Type B pancreatic cell (in vitro differentiated cells): ENCODE measurements at places on chromosomes 13 and 19. TPM values are rescaled to one million over a fixed set of nuclear protein-coding genes. Genes with fewer than 3 reads are reported as not detected.

ZNF584 gene
- 10.1 and 18.2 TPM in 2 replicates for total RNA-seq

NEK3 gene
- 14.7 and 28.3 TPM in 2 replicates for total RNA-seq

GMIP gene
- 15.3 and 15.9 TPM in 2 replicates for total RNA-seq

C2CD4C gene
- 6.0 and 7.2 TPM in 2 replicates for total RNA-seq

RFPL4AL1 gene
- total RNA-seq: not detected in 2 replicates

LILRA5 gene
- total RNA-seq: not detected in 2 replicates

ZNF626 gene
- total RNA-seq: 15.9 and 18.1 TPM in 2 replicates

NKG7 gene
- total RNA-seq: not detected in 2 replicates

ONECUT3 gene
- total RNA-seq: 0.94 and 5.9 TPM in 2 replicates

ABHD13 gene
- 9.0 and 12.0 TPM in 2 replicates for total RNA-seq

GRCh38 chr19:39941151-39941550, 6.7 kb upstream of the FCGBP start:
- no peak for DNase-seq

- no peak for DNase-seq
These were observed 2.8 kb downstream of the AP3D1 start for GRCh38 chr19:2148482-2149135.

DNA sequence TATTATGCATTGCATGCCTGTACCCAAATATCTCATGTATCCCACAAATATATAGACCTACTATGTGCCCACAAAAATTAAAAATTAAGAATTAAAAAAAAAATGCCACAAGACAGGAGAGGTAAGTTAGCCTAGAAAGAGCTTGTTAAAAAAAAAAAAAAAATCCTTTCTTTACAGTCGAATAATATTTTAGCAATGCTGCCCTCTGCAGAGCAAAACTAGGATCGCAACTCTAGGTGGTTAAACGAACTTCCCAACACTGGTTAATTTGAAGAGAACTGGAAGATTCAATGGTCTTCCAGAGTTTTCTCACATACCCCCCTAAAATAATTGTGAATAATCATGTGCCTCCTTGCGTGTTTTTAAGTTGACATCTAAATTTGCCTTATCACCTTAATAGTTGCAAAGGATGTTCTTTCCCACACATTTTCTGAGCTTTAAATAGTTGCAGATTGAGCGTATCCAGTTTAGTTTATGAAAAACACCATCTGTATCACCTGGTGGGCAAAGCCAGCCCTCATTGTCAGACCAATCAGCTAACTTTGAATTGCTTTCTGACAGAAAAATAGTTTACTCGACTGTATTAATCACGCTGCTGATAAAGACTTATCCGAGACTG, 47.4 kb upstream of the RCBTB2 start:
- no peak for DNase-seq

DNA sequence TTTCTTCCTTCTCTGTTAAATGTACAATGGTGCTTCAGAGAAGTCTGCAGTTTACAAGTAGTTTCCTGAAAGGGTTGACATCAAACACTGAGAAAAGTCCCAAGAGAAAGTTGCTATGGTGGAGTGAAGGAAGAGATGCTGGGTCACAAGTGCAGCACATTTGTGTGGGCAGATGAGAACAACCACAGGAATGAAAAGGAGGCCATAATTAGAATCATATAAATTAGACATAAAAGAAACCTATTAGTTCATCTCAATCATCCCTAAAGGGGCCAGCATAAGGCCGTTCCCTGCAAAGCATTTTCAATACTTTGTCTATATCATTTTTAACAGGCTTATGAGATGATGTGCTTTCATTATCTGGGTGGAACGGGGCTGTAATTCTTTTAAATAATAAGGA, 359.2 kb downstream of the IRS2 start:
- DNase-seq: no peak

DNA sequence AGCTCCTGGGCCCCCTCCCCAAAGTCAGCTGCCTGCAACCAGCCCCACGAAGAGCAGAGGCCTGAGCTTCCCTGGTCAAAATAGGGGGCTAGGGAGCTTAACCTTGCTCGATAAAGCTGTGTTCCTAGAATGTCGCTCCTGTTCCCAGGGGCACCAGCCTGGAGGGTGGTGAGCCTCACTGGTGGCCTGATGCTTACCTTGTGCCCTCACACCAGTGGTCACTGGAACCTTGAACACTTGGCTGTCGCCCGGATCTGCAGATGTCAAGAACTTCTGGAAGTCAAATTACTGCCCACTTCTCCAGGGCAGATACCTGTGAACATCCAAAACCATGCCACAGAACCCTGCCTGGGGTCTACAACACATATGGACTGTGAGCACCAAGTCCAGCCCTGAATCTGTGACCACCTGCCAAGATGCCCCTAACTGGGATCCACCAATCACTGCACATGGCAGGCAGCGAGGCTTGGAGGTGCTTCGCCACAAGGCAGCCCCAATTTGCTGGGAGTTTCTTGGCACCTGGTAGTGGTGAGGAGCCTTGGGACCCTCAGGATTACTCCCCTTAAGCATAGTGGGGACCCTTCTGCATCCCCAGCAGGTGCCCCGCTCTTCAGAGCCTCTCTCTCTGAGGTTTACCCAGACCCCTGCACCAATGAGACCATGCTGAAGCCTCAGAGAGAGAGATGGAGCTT, 4.7 kb upstream of the CEACAM5 start:
- peak; percentile 37 for DNase-seq

DNA sequence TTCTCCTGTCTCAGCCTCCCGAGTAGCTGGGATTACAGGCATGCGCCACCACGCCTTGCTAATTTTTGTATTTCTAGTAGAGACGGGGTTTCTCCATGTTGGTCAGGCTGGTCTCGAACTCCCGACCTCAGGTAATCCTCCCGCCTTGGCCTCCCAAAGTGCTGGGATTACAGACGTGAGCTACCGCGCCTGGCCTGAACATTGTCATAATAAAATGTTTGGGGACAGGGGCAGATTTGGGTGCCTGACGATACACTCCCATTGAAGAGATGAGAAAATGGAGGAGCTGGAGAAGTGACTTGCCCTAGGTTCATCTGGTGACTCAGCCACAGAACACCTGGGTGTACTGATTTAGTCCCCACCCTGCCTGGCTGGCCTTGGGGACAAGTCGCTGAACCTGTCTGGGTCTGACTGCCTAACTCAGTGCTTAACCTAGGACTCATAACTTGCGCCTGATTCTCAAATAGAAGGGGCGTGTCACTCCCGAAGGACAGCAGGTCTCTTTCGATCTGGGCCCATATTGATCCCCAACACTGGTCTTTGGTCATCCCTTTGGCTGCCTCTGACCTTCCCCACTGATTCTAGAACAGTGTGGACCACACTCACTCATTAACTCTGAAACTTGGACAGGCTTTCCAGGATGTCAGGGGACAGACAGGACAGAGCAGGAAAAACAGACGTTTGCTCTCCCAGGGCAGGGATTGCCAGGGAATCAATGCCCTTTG, 7.6 kb upstream of the BICRA start:
- no peak for DNase-seq

- no peak for DNase-seq
These were observed 73.5 kb downstream of the PEPD start for GRCh38 chr19:33448159-33448516.

- no peak for DNase-seq
These were observed 8.9 kb upstream of the CYP4F3 start for GRCh38 chr19:15631817-15632216.

GRCh38 chr13:112802802-112803195, 113.0 kb downstream of the ATP11A start:
- no peak for DNase-seq

DNA sequence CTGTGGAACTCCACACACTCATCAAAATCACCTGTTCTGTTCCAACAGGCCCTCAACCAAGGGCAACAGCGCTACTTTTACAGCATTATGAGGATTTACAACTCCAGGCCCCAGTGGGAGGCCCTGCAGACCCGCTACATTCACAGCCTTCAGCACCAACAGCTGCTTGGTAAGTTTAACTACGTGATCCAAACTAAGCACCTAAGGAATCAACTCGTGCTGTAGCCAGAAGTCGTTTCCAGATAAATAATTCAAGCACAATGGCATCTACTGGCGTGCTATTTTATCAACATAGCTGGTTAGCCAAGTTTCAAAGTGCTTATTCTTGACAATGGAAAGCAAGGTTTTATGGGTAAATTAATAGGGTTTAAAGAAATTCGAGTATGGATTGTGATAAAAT, 5.3 kb downstream of the FAM216B start:
- DNase-seq: no peak

GRCh38 chr13:32883474-32883873, 132.7 kb upstream of the KL start:
- peak; percentile 24 for DNase-seq

GRCh38 chr19:18419195-18419698, at the start of gene SSBP4:
TSS of gene SSBP4 (plus strand) at chr19:18419398. CDS start at chr19:18419649, 251 bp downstream.
- no peak for DNase-seq

DNA sequence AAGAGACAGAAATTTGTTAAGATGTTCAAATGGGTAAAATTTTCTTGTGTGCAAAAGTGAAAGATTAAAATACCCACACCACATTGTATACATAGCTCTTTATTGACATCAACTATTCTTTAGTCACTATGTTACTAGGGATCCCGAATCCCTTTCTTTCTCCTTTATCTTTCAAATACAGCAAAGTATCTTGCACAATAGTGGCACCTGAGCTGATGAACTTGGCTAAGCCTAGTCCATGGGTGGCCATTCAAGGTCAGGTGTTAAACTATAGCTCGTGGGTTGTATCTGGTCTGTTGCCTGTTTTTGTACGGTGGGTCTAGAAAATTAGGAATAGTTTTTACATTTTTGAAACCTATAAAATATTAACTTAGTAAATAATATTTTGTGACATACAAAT, 210.9 kb downstream of the SLITRK6 start:
- no peak for DNase-seq

DNA sequence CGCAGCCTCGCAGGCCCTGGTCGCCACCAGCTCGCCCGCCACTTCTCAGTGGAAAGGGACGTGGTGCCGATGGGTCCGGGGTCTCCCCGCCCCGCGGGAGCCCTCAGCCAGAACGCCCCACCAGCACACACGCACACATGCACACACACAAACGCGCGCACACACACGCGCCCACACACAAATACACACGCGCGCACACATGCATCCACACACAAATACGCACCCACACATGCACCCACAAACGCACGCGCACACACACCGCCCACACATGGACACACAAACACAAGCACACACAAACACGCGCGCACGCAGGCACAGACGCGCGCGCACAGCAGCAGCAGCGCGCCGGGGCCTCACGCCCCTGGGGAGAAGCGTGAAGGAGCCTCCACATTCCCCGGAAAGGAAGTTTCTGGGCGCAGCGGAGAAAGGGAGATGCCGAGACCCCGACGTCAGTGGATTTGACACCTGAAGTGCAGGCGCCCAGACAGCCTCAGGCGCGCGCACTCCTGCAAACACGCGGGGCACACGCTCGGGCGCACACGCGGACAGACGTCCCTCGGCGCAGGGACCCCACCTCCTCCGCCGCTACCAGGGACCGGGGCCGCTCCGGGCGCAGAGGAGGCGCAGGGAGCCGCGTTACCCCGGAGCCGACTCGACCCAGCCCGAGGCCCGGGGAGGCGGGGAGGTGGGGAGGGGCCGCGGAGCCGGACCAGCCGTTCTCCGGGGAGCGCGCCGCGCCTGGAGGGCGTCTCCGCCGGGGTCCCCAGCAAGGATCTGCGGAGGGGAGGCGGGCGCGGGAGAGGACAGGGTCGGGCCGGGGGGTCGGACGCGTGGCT, 622 bp downstream of the RASA3 start:
- DNase-seq: no peak

DNA sequence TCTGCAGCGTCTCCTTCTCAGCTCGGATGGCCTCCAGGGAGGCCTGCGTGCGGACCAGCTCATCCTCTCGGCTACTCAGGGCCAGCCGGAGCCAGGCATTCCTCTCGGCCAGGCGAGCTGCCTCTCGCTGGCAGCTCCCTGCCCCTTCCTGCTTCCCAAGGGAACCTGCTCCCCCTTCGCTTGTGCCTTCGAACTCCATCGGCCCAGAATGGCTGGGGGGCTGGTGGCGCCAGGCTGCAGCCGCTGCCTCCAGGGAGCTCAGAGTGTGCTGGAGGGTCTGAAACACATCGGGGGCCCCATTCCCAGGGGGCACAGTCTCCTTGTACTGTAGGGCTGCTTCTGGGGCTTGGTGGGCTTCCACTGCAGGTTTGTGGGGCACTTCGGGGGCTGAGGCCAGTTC, 2.0 kb downstream of the USHBP1 start:
- no peak for DNase-seq

DNA sequence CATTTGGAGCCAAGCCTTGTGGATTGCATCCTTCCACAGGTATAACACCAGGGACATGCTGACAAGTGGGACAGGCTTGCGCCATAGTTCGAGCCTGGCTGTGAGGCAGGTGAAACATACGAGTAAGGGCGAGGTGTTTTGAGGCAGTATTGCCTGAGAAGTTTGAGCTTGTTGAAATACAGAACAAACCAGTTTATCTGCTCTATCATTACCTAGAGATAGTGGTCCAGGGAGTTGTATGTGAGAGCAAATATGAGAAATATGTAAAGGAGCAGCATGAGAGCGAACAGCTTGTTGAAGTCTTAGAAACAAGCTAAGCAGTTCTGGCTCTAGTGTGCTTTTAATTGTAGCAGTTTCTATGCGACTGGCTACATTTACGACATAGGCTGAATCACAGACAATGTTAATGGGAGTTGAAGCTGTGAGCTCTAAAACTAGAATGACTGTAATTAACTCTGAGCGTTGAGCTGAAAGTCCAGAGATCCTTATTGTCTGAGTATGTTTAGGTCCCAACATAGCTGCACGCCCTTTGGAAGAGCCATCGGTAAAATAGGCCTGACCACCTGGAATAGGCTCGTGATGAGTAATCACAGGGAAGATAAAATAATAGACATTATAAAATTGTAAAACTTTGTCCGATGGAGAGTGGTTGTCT, 8.2 kb downstream of the ZNF439 start:
- no peak for DNase-seq

DNA sequence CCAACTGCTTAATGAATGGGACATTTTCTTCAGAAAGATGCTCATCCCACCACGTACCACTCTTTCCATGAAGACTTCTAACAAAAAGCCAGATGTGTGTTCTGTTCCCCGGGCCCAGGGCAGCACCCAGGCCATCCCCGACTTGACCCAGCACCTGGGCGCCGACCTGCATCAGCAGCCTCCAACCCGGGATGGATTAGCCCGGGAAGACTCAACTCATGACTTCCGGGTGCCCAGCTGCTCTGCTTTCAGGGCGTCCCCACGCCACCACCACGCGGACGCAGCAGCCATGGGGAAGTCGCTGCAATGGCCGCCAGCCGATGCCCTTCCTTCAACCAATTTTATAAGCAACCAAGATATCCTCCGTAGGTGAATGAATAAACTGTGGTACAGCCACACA, 123.8 kb upstream of the TUBA3C start:
- DNase-seq: no peak

- peak; percentile 87 for DNase-seq
These were observed 982 bp upstream of the DACT3 start for GRCh38 chr19:46661735-46662592.
